ENCODE measurements at places on chromosomes 7 and 10.
A peak's percentile ranks its signal among the peaks of the same experiment; 100 is the strongest.

DNA sequence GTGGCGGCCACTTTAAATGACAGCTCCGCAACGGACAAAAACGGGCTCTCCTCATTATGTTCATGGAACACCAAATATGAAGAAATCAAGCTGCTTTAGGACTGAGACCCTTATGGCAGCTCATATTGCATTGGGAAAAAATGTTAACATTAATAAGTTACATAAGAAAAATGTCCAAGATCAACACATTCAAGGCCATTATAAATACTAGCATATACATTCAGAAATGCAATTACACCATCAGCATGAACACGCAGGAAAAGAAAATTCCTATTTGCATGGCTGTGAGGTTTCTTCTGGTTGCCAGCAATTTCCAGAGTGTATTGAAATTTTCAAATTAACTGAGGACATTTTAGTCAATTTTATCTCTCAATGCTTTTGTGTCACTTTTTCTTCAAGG, 374.1 kb upstream of the NRP1 start:
- no peak for DNase-seq

DNA sequence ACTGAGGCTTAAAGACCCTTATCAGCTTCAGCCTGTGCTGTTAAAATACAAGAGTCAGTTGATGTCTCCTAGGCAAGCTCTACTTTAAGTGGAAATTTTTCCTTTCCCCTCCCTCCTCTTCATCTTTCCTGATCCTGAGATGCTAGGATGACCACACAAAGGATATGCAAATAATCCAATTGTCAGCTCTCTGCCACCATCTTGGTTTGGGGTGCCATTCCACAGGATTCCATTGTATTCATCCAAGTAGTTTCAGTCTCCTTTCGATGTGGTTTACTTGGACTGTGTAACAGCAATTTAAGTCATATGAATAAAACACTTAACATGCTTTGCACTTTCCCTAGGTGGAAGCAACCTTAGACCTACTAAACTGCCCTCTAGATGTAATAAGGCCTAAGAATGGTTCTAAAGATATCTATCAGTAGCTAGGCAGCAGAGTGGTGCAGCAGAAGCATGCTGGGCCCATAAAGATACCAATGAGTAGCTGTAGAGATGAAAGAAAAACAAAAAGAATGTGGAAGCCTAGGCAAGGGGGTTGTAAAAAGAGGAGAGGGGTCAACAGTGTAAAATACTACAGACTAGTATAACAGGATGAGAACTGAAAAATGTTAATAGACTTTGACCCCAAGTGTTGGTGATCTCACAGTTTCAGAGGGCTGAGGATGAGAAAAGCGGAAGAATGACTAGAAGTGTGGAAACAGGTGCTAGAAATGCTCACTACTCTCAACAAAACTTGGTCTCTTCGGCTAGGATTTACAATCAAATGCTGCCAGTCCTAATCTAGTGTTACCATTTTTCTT, 2.4 kb upstream of the CFAP69 start:
- DNase-seq: no peak

DNA sequence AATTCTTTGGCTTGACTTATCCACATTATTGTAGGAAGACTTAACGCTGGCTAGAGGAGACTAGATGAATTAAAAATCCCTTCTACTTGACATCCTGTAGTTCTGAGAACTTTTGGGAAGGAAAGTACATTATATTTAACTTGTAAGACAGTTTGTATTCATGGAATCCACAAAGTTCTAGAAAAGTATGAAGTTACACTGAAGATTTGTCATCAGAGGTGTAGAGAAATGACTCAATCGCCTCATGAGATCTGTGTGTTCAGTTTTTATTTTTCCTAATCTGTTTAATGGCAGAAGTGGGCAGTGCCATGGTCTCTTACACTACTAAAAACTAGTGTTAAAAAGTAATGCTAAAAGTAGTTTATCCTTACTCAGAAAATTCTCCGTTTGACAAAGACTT, 89.1 kb upstream of the SMIM30 start:
- no peak for DNase-seq

DNA sequence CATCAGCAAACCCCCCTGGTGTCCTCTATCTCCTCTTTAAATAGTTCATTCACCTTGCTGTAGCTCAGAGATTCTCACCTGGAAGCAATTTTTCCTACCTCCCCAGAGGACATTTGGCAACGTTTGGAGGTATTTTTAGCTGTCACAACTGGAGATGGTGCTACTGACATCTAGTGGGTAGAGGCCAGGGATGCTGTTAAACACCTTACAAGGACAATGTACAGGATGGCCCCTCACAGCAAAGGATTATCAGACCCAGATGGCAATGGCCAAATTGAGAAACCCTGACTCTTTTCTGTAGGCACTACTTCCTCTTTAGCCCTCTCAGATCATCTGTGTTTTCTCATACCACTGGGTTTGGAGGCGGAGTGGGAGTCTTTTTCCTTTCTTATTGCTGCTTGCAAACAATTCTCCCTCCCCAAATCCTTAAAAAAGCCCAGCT, 13.2 kb upstream of the TRA2A start:
- no peak for DNase-seq

GRCh38 chr10:4121502-4122380, 336.7 kb upstream of the KLF6 start:
- DNase-seq: no peak

DNA sequence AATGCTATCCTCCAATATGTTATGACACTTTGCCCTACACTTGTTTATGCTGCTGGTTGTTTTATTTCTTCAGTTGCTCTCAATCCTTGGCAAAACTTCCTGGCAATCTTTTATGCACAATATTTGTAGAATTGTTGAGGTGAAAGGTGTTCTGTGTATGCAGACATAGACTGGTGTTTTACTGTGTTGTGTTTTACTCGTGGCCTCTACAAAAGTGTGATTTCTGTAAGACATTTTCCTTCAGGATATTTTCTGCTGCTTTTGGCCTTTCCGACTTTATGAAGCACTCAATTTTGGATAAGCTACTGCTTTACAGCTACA, 21.8 kb downstream of the GLCCI1 start:
- DNase-seq: no peak

- no peak for DNase-seq
These were observed 14.6 kb downstream of the PHTF2 start for GRCh38 chr7:77813180-77813579.

DNA sequence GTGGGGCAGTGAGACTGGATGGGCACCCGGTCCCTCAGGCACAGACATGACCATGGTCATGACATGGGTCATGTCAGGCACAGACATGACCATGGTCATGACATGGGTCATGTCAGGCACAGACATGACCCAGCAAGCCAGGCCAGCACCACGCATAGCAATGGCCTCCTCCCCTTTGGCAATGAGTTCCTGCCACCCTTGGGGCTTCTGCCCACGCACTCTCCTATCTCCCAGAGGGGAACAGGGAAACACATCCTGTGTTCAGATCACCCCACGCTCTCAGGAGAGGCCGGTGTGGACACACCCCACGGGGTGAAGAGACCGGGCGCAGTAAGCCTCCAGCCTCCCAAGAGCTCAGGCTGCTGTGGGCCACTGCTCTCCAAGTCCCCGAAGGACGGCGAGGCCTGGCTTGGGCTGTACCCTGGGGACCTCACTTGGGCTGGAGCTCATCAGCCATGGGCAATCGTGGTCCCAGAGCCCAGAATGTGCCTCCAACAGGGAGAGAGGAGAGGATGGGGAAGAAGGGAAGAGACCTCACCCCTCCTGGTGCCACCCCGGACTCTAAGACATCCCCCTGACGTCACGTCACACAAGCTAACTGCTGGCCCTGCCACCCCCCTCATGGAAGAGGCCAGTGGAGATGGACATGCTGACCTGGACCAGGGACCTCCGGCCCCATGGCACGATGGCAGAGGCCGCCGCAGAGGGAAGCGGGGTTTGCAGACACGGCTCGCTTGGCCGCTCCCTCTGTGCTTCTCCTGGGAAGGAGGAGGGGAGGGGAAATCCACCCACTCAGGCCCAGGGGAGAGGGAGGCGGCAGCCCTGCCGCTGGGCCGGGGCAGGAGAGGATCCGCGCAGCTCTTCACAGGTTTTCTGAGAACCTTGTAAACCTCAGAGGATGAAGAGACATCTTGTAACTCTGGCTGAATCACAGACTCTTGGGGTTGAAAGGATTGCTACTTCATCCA, 269.6 kb downstream of the ELFN1 start:
- no peak for DNase-seq

- DNase-seq: no peak
These were observed 26.8 kb downstream of the PRPF18 start for GRCh38 chr10:13613519-13613918.

DNA sequence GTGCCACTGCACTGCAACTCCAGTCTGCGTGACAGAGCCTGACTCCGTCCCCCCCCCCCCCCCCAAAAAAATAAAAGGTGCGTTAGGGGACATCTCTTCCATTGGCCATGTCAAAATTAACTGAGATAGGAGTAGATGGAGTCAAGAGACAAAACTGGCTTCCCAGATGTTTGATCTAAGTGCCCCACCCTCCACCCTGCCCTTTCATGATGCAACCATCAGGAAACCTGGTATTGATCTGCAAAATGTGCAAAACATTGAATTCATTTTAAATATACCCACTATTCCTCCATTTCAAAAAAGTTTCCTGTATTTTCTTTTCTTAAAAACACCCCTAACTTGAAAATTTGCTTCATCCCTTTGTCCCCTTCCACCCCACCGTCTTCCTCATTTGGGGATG, 17.5 kb downstream of the ARID5B start:
- no peak for DNase-seq

DNA sequence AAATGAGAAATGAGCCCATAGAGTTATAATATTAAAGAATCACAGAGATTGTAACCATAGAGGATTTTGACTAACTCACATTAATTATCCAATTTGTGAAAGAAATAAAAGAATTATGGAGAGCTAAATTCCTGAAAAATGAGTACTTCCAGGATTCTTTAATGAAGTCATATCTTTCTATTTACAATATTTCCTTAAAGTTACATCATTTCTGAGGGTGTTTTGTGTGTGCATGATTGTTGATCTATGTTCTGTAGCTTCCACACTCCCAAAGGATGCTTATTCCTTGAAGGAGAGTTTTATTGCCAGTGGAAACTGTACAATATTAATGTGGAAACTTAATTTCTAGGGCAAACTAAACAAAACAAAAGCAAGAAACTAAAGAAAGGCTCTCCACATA, 299.6 kb downstream of the MDFIC start:
- DNase-seq: no peak

GRCh38 chr7:114795475-114795874, 126.4 kb upstream of the MDFIC start:
- no peak for DNase-seq

DNA sequence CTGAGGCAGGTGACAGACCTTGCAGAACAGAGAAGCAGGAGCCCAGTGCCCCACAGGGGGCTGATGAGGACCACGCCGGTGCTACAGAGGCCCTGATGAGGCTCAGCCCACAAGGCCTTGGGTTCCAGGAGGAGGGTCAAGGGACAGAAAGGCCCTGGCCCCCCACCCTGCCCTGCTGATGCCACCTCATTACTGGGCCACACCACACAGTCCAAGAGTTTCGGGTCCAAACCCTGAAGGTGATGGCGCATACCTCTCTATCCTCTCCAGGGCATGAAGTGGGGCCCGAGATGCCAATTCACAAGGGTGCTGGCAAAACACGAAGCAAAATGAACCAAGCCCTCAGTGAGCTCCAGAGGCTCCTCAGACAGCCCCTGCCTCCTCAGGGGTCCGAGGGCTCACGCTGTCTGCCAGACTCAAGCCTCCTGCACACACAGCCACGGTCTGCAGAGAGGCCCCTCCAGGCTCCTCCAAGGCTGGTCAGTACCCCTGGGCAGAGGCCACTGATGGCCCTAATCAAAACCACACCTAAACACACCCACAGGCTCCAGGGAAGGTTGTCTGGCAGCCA, 32.3 kb downstream of the RASGEF1A start:
- DNase-seq: no peak

GRCh38 chr7:49850921-49851613, 77.6 kb downstream of the VWC2 start:
- DNase-seq: no peak

GRCh38 chr10:80202934-80203834, 2.2 kb downstream of the ANXA11 start:
- peak; percentile 37 for DNase-seq

DNA sequence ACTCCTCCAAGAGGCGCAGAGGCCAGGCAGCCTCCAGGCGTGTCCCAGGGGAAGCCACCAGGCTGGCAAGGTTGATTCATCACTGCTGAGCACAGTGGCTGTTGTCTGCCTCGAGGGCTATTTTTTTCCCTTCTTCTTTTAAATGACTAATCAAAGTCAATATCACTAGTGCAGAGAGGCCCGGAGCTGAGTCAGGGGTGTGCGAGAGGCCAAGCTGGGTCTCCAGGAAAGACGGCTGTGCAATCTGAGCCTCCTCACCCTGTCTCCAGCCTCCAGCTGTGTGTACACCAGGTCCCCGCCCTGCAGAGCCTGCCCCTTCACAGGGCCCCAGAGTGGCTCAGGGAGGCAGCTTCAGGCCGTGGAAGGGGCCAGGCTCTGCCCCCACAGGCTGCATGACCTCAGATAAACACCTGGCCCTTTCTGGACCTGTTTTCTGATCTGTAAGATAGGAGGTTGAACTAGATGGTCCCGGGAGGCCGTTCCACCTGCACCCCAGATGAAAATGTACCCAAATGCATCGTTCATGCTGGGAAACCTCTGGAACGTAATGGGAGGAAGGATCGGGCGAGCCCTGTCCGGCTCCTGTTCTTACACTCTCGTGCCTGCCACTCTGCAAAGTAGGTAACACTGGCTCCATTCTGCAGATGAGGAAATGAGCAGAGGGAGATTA, 3.7 kb downstream of the STX1A start:
- no peak for DNase-seq

GRCh38 chr7:143002106-143002505, 24.8 kb downstream of the OR9A2 start:
- no peak for DNase-seq

GRCh38 chr7:104299323-104299722, 29.1 kb upstream of the LHFPL3 start:
- no peak for DNase-seq

- DNase-seq: no peak
These were observed 61.3 kb downstream of the DNAH11 start for GRCh38 chr7:21603972-21604749.

DNA sequence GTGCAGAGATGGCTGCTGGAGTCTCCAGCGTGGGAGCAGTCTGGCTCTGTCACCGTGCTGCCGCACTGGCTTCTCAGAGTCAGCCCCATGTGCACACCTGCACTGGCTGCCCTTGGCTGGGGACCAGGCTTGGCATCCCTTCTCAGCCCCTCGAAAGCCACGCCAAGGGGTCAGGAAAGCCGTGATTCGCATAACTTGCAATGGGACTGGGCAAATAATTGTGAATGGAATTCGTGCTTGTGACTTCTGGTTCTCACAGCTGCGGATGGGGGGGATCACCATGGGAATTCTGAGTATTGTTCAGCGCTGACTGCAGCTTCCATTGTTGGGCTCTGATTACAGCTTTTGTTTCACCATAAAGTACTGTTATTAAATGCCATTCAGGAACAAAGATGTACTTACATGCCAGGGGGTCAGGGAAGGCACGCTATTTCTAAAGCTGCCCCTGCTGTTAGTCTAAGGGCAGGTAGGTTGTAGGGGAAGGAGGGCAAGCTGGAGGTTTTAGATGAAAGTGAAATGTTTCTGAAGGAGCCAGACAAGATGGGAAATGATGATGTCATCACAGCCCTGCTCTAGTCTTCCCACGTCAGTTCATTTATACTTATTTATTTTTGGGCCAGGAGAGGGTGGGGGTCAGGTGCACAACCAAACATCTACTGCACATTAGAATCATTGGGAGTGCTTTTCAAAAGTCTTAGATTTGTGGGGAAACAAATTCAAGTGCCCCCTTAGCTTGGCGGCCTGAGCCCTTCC, 5.8 kb upstream of the PLEKHA1 start:
- DNase-seq: no peak

Data from stimulated activated CD8-positive, alpha-beta memory T cell treated with anti-CD3 and anti-CD28 coated beads, Interleukin-12 subunit alpha, Interleukin-12 subunit beta, amount 100 ng/mL, for 4 hours (primary cell).